Left lung (tissue), 14 donors: ENCODE measurements at places on chromosomes 12 and 14. TPM values are rescaled to one million over a fixed set of nuclear protein-coding genes. Genes with fewer than 3 reads are reported as not detected.

NTS gene
- total RNA-seq = 0.47 TPM

GPRC5A gene
- total RNA-seq = 478 TPM

ISM2 gene
- total RNA-seq = not detected

TRPV4 gene
- 2.2 TPM for total RNA-seq

KRT5 gene
- 9.8 TPM for total RNA-seq

CBLN3 gene
- total RNA-seq = 5.9 TPM

PPP2R5C gene
- total RNA-seq = 176 TPM

- DNase-seq = peak; percentile 57
These were observed 24.3 kb upstream of the PLEKHD1 start for GRCh38 chr14:69460093-69460701.

DNA sequence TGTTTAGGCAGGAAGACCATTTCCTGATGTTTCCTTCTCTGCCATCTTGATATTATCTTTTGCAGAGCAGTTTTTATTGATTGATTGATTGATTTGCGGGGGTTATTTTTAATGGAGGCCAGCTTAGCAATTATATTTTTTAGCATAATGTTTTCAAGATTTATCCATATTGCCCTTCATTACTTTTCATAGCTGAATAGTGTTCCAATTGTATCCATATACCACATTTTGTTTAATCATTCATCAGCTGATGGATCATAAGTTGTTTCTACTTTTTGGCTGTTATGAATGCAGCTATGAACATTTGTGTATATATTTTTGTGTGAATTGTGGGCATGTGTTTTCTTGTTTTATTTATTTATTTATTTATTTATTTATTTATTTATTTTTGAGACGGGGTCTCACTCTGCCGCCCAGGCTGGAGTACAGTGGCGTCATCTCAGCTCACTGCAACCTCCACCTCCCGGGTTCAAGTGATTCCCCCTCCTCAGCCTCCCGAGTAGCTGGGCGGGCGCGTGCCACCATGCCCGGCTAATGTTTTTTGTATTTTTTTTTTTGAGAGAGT lies 20.9 kb upstream of the RCOR1 start:
- DNase-seq = no peak

DNA sequence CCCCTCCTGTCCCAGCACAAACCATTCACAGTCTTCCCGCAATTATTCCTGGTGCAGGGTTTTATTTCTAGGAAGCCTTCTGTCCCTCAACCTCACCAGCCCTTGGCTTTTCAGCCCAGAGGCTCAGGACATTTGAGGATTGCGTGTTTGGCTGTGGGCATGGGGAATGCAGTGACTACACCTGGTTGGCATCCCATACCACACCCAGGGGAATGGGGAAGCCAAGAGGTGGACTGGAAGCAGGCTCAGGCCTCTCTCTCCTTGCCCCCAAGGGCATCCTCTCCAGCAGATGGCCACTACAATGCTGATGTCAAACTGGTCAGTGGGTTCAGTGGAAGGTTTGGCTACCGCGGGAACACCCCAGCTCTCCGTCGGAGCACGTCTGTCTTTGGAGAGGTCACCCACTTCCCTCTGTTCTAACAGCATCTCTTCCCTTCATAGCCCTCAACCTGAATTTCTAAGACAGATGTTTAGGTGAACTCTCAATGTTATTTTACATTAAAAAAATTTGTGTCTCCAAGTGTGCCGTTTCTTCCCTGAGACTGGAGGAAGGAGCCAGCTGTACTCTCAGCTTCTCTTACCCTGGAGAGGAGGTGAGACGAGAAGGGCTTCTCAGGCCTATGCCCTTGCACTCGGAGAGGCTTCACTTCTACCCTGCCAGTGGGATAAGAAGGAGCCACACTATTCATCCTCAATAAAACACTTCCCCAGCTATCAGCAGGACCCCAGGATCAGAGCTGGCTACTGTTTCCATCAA lies 35.5 kb downstream of the DCAF4 start:
- no peak for DNase-seq

DNA sequence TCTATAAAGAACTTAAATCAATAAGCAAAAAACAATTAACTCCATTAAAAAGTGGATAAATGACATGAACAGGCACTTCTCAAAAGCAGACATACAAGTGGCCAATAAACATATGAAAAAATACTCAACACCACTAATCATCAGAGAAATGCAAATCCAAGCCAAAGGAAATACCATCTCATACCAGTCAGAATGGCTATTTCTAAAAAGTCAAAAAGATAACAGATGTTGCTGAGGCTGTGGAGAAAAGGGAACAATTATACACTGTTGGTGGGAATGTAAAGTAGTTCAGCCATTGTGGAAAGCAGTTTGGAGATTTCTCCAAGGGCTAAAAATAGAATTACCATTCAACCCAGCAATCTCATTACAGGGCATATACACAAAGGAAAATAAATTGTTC lies 234.5 kb upstream of the PLXNC1 start:
- DNase-seq = no peak

DNA sequence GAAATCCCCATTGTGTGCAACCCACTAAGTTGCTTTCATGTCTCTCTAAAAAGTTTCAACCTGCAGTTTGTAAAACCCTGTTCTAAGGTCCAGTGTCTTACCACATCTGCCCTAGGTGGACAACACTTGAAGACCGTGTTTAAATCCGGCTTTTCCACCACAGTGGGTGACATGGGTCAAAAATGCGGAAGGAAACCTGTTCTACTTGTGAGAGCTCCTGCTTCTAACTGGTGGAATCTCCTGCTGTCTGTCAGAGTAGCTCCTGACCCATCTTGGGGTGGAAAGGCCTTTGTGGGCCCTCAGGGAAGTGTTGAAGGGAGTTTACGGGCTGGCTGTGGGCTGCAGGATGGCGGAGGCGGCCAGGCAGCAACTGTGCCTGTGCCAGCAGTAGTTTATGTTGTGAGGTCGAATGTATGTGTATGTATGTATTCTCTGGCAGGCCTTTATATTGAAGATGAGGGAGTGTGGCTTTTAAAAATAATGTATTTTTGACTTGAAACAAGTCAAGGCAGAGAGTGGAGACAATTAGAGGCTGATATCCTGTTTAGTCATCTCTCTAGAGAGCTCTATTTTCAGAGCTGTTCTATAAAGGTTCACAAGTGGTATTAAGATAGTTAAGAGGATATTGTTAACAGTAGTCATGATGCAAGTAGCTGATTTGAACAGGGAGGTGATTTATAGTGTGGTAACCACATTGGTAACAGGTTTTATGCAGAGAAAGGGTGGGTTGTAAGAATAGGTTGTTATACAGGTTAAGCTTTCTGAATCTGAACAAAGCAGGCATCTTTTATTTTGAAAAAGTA lies 67.0 kb downstream of the PRKCH start:
- no peak for DNase-seq

DNA sequence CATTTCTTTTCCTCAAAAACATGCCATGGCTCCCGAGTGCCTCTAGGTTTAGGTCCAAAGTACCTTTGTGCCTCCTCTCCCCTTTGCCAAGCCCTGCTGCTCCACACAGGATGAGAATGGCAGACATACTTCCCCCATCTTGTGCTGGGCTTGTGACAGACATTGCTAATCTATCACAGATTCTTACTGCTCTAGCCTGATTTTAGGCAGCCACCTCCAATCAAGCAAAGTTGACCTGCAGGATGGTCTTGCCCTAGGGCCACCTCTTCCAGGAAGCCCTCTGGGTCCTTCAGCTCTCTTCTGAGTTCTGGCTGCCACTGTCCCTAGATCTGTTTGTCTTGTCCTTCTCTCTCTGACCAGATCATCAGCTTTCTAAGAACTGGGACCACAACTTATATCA lies 20.5 kb downstream of the FOXN4 start:
- DNase-seq = no peak

- DNase-seq = no peak
These were observed 60.0 kb downstream of the SCAF11 start for GRCh38 chr12:45930369-45930768.

GRCh38 chr12:94112121-94112520 lies 36.3 kb upstream of the PLXNC1 start:
- no peak for DNase-seq

DNA sequence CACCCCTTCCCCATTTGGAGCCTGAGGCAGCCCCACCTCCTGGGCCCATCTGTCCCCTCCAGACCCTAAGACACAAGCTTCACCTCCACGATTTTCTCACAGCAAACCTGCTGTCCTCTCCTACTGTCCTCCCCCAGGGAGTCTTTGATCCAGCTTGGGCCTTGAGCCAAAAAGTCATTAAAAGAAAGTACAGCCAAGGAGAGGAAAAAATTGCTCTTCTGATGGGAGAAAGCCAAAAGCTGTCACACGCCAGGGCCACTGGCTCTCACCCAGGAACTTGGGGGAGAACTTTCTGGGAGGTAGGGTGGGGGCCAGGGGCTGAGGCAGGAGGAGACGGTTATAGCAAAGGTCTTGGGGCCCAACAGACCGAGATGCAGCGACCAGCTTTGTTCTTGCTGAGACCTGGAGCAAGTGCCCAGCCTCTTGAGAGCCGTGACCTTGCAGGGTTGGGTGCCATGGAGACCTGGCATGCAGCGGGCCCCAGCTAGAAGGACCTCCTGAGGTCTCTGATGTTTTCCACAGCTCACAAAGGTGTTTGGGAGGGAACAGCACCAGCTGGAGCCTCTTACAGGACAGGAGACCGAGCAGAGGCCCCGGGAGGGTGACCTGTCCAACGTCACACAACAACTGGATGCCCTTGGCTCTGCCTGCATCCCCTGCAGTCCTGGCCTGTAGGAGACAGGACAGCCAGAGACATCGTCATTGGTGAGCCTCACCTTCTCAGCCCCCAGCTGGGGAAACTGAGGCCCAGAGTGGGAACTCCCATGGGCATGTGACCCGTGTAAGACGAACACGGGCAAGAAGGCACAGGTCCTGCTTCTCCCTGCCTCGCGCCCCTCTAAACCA lies 124.5 kb downstream of the CALM1 start:
- DNase-seq = no peak

- no peak for DNase-seq
These were observed 14.1 kb downstream of the PRKAB1 start for GRCh38 chr12:119681728-119682638.

- no peak for DNase-seq
These were observed 34.2 kb downstream of the ATP2B1 start for GRCh38 chr12:89674326-89674942.

GRCh38 chr12:99068993-99069747 lies 424.1 kb downstream of the APAF1 start:
- DNase-seq = no peak

- no peak for DNase-seq
These were observed 1.1 kb downstream of the POLR3B start for GRCh38 chr12:106358396-106359241.

DNA sequence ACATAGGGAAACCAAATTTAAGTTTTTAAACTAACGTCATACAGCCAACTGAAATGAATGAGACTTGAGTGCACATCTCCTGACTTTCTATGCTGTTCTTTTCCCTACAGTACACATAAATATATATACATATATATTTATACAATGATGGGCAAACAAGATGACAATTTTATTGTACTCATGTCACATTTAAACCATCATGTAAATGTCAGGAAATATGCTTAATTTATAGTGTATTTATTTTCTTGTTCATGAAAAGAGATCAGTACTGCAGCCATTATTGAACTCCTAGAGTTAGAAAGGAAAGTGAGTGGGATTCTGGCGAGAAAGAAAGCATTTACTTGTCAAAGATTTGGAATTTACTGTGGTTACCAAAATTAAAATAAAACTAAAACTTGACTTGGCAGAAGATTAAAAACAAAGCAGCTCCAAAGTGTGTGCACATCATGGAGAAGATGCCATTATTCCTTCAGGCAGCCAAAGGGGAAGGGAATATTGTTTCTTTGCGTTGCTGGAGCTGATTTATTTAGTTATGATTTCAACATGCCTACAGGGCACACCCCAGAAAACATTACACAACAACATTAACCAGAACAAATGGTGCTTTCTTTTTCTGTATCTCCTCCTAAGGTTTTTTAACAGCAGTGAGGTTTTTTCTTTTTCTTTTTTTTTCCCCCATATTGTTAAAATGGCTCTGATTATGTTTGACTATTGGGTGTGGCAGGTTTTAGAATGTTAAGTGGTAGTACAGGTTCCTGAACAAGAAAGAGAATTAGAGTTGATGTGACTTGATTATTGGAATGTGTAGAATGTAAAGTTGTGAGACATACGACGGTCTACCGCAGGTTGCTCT lies 144.6 kb downstream of the RAD51B start:
- no peak for DNase-seq

GRCh38 chr14:104169699-104170479 lies 31.5 kb downstream of the KIF26A start:
- DNase-seq = no peak

DNA sequence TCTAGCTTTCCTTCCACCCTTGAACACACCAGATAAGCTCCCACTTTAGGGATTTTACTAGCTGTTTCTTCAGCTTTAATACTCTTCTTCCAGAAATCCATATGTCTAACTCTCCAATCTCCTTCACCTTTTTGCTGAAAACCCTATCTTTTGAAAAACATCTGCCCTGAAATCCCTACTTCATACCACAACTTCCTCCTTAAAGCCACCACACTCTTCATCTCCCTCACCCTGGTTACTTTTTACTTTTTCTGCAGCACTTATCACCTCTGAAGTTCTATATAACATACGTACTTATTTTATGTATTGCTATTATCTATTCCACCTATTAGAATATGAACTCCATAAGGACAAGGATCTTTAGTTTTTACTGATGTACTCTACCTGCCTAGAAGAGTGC lies 28.6 kb upstream of the PTPRQ start:
- DNase-seq = no peak

DNA sequence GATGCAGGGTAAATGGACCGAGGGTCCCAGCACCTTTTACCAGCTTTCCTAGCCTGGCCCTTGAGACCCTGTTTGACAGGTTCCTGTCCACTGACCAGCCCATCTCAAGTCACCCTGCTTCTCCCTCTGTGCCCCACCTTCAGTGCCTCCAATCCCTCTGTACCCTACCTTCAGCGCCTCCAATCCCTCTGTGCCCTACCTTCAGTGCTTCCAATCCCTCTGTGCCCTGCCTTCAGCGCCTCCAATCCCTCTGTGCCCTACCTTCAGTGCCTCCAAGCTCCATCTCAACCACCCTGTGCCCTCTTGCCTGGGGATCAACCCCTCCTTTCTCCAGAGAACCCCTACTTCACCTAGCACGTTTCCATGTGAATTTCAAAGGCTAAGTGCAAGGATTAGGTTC lies 54.3 kb downstream of the ZFP36L1 start:
- no peak for DNase-seq

GRCh38 chr14:53701108-53701875 lies 255.3 kb downstream of the BMP4 start:
- no peak for DNase-seq

GRCh38 chr12:30739020-30739419 lies 15.7 kb downstream of the CAPRIN2 start:
- DNase-seq = no peak

- DNase-seq = no peak
These were observed 78.6 kb upstream of the TBX3 start for GRCh38 chr12:114762490-114763110.

- DNase-seq = peak; percentile 62
These were observed 1.0 kb downstream of the INSM2 start for GRCh38 chr14:35534873-35535482.
